ENCODE measurements at places on chromosomes 7 and 10.

DNA sequence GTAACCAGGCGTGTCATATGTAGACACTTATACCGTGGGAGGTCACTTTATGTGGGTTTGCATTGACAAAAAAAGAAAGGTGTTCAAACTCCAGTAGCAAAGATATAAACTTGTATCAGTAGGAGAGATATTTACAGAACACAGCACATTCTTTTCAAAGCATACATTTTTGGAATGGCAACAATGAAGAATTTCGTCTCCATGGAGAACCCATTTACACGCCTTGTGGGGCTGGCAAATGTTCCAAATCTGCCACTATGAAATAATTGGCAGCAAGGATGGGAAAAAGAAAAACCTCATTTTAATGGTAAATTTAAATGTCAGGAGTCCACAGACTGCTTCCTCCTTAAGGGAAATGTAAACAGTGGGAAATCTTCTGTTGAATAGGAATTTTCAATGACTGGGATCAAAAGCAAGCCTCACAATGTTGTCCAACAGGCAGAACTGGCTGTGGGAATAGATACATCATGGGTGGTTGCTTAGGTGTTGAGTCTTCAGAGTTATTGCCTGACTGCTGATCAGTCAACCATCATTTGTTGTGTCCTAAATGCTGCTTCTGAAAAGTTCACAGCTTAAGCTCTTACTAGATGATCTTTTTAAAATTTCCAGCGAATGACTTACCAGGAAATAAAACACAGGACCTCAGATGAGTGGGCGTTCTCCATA lies 256.6 kb upstream of the SEMA3C start:
- no peak for DNase-seq

- DNase-seq, result no peak
These were observed 461.9 kb downstream of the PLXNA4 start for GRCh38 chr7:132114411-132114810.

GRCh38 chr10:75043256-75044131 lies 68.0 kb upstream of the SAMD8 start:
- DNase-seq, result peak; percentile 17

- DNase-seq, result no peak
These were observed 35.9 kb downstream of the APBB1IP start for GRCh38 chr10:26474026-26474425.

DNA sequence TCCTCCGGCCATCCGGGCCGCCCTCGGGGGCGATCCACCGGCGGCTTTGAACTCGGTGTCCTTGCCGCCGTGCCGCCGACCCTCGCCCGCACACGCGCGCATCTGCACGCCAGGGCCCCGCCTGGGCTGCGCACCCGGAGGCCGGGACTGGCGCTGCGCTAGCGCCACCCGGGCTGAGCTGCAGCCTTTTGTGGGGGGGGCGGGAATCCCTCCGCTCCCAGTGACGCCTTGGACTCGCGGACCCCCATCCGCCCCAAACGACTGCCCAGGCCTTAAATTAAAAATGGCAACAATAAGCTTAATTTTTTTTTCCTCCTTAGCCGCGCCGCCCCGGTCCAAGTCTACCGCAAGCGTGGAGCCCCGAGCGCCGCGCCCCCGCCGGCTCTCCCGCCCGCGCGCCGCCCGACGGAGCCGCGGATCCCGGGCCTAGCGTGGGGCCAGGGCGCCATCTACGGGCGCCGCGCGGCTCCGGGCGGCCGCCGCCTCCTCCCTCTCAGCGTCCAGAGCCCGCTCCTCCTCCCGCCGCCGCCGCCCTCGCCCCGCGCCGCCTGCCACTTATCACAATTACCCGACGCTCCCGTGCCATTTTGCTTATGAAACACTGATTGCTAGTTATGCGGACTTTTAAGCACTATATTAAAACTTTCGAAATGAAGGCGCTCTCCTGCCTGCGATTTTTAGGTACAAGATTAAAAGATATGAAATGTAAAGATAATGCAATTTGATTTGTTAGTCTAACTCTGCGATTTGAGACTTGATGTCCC lies 7.5 kb upstream of the EBF3 start:
- DNase-seq, result no peak

DNA sequence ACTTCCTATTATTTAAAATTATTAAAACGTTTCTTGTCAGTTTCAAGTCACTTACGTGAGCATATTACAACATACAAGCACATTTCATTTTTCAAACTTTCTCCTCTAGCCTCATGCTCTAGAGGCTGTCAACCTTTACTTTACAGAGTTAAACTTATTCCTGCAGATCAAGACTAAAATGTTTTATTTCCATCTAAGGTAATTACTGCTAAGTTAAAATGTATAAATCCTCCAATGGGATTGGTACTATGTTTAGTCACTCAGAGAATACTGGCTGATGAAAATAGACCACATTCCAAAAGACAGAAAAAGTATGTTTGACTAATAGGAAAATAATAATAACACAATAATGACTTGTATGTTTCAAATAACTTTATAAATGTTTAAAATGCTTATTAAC lies 8.4 kb upstream of the TRDMT1 start:
- no peak for DNase-seq

DNA sequence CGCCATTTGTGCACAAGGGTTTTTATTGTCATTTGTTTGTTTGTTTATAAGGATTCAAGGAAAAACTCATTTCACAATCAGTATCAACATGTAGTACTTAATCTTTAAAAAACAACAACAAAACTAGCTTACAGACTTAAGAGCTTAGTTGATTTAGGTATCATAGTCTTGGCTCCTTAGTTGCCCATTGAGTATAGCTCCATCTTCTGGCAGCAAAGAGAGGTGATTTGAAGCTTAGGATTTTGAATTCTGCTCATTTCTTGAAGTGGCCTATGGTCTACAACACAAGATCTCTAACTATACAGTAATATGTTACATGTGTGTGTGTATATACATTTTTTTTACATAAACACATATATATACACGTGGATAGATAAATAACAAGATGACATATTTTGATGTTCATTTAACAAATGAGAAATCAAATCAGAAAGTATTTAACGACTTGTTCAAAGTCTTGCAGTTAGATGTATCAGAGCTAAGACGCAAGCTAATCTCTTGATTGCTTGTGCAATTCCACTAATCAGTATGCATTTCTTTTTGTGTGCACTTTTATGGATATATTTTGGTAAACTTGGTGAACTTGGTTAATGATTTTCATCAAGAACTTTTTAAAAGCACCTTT lies 307.3 kb downstream of the CAMK1D start:
- no peak for DNase-seq

DNA sequence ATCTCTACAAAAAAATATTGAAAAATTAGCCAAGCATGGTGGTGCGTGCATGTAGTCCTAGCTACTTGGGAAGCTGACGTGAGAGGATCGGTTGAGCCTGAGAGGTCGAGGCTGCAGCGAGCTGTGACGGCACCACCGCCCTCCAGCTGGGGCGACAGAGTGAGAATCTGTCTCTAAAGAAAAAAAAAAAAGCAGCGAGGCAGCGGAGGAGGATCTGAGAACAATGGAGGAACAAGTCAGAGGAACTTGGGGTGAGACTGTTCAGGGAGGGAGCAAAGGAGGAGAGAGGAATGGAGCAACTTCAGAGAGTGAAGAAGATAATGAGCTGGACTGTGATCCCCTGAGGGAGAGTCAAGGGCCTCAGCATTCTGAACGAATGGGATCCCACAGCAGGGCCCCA lies 85.4 kb downstream of the MKX start:
- DNase-seq, result no peak

DNA sequence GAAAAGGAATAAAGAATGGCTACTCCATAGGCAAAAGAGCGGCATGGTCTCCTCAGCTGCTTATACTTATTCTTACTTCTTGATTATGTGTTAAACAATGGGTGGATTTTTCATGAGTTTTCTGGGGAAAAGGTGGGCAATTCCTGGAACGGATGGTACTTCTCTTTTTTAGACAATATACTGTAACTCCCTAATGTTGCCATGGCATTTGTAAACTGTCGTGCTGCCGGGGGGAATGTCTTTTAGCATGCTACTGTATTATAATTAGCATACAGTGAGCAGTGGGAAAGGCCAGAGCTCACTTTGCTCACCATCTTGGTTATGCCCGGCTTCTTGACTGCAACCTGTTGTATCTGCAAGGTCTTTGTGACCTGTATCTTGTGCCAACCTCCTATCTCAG lies 372.1 kb upstream of the AKR1E2 start:
- DNase-seq, result no peak

DNA sequence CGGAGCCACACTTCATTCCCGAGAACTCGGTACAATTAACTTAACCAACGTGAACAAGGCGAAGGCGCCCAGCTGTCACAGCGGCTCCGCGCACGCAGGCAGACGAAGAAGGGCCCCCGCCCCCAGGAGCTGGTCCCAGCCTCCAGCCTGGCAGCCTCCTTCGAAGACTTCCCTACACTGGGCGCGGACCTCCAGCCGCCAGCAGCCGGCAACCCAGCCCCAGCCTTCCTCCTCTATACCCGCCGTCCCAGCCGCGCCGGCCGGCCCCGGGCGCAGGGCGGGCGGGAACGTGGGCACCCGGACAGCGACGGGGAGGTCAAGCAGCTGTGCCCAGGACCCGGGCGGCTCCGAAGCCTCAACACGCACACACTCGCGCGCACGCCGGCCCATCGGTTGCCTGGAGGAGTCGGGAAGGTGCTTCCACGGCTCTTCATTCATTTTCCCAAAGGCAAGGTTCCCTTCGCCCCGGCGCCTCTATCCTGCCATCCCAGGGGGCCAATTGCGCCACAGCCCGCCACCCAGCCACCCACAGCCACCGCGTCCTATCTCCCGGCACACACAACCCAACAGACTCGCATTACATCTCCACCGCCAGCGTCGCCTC lies 1.6 kb downstream of the CHST15 start:
- no peak for DNase-seq

DNA sequence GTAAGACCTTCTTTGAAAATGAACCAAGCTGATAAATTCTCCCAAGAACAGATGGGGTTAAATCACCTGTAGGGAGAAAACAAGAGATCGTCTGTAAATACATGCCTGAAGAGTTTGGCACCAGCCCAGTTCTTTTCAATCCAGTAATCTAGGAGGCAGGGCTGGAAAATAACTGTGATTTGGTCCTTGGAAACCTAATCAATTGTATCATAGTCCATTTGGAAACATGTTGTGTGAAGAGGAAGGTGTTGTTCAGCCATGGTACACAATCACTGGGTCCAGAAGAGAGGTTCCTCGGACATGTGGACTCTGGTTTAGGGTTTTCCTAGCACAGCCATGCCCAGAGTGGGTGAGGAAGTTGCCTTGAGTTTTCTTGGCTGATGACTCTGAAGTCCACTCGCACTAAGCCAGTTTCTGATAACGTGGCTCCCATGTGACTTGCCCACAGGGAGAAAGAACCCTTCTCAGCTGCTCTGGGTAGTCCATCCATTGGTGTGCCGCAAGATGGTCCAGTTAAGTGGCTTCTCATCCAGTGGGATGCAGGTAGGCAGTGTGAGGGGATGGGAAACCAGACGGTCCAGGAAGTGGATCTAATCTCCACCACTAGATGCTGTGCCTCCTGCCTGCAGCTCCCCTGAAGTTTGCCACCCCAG lies 5.1 kb downstream of the BLNK start:
- no peak for DNase-seq

DNA sequence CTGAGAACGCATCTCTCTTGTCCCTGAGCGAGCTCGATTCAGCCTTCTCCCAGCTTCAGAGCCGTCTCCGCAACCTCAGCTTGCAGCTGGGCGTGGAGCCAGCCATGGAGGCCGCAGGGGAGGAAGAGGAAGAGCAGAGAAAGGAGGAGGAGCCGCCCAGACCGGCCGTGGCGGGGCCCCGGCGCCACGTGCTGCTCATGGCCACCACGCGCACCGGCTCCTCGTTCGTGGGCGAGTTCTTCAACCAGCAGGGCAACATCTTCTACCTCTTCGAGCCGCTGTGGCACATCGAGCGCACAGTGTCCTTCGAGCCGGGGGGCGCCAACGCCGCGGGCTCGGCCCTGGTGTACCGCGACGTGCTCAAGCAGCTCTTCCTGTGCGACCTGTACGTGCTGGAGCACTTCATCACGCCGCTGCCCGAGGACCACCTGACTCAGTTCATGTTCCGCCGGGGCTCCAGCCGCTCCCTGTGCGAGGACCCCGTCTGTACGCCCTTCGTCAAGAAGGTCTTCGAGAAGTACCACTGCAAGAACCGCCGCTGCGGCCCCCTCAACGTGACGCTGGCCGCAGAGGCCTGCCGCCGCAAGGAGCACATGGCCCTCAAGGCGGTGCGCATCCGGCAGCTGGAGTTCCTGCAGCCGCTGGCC lies 43.2 kb downstream of the CHST3 start:
- DNase-seq, result no peak

- no peak for DNase-seq
These were observed 219.7 kb upstream of the STK17A start for GRCh38 chr7:43363035-43363791.

GRCh38 chr10:44990302-44990655 lies 10.4 kb upstream of the ZNF22 start:
- DNase-seq, result no peak

DNA sequence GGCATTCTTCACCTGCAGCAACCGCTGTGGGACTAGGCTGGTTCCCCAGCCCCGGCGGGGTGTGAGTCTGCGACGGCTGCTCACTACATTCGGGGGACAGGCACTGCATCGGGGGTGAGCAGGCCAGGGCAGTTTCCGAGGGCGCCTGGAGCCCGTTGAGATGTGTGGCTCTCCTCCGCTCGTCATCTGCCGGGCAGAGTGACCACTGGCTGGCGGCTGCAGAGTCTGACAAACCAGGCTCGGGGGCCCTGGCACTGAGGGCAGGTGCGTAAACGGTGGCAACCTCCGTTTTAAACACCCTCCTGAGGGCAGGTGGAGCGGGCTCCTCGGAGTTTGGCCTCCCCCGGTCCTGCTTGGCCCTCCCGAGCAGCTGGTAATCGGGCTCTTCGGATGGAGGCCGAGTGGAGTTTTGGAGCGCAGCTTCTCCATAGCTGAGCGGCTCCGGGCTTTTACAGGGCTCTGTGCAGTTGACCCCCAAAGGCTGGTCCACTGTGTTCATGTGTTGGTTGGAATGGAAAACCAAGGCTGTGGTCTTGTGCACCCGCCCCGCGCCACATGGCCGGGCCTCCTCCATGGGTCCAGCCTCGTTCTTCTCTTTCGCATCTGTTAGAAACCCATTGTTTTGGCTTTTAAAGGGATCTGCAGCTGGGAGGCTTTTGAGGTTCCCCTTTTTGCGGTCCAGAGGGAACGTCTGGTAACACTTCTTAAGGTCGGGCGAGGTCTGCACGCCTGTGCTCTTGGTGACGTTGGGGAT lies 20.9 kb downstream of the INSYN2A start:
- DNase-seq, result no peak

DNA sequence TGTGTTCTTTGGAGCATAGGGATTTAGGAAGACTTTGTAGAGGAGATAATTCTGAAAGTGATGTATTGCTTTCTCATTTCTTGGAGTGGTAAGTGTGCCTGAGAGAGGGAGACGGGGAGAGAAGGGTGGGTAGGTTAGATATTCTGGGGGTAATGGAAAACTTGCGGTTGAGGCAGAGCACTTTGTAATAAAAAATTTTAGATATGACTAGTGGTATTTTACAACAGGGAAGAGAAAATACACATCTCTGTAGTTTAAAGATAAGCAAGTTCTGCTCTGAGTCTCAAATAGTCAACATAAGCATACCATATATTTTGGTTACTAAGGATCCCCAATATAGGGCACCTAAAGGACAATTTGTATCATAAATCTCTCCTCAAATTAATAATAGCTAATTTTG lies 6.6 kb downstream of the VPS50 start:
- no peak for DNase-seq

- no peak for DNase-seq
These were observed 201.6 kb downstream of the PARD3 start for GRCh38 chr10:34613491-34613890.

GRCh38 chr10:50788951-50789945 lies 49.5 kb downstream of the ASAH2B start:
- no peak for DNase-seq

- DNase-seq, result no peak
These were observed 165.2 kb upstream of the PPP2R2D start for GRCh38 chr10:131735577-131735976.

Data from effector CD4-positive, alpha-beta T cell (primary cell).